ENCODE measurements at places on chromosomes 4 and X.

- no peak for DNase-seq
These were observed 135.9 kb upstream of the ARHGEF9 start for GRCh38 chrX:63920875-63921274.

DNA sequence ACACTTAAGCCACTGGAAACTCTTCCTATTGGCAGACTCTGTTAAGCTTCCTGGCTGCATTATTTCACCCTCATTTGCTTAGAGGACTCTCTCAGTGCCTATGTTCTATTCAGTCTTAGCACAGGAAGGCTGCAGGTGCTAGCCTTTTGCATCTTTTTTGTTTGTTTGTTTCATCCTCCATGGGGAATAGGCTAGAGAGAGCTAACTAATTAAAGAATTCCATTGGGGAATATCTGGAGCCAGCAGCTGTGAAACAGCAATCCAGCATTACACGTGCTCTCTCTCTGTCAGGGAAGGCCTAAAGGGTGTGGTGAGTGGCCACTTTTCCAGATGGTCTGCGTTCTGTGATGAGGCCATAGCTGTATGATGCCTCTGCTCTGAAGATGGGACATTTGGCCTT, 633.6 kb downstream of the SPRY1 start:
- no peak for DNase-seq

GRCh38 chr4:2804449-2804972, 11.6 kb downstream of the SH3BP2 start:
- DNase-seq = no peak

GRCh38 chr4:59570860-59571476, 1629.2 kb upstream of the ADGRL3 start:
- DNase-seq = no peak

DNA sequence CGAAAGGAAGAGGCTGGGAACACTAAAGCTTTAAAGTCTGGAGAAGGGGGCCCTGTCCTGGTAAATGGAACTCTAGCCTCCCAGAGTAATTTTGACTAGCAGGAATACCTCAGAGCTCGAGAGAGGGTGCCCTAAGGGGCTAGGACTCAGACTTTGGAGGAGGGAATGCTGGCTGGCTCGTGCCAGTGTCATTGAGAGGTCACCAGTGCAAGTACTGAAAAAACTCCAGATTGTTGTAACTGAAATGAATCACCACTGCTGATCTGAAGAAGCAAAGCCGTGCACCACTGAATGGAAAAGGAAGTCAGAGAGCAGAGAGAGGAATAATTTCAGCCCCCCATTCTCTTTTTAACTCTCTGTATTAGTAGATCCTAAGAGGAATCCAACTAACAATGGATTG, 690.2 kb downstream of the FAT4 start:
- DNase-seq = no peak

- DNase-seq = no peak
These were observed 22.0 kb upstream of the SPINK2 start for GRCh38 chr4:56843421-56843899.

DNA sequence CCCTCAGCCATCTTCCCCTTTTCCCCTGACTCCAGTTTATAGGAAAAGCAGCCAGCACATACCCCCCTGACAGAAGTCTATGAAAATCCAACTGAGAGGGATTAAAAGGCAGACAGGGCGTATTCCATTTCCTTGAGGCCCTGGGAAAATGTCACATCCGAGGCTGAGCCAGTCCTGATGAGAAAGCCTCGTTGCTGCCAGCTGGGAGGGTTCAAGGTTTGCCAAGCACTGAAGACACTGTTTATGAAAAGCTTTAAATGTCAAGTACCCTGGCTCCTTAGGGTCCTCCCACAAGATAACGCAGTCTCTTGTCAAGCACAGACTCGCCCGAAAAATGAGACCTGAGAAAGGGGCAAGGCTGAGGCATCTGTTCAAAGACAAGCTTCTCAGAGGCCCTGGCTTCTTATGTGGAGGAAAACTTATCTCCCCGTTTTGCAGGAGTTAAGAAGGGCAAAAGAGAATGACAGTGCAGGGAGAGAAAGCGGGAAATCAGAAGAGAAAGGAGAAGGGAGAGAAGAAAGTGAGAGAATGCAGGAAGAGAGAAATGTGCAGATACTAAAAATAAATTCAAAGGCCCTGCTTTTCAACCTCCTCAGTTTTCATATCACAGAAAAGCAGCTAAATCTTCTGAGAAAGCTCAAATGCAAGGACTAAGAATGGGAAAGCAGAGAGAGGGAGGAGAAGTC, 44.7 kb downstream of the SCD5 start:
- no peak for DNase-seq

DNA sequence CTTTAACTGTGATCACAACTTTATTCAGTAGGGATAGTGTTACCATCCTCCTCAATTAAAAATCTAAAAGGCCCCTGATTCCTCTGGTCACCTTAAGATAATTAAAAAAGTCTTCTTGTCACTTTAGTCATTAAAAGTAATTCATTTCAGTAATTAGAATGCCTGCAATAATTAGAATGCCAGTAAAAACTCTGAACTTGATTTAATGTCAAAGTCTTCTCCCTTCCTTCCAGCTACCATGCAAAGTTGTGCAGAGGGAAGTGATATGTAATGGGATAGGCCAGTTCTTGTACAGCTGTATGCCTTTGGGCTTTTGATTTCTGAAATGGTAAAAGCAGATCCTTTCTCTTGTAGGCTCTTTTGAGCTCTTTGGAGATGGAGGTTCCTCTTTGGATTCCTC, 417.2 kb downstream of the ADAM29 start:
- no peak for DNase-seq

DNA sequence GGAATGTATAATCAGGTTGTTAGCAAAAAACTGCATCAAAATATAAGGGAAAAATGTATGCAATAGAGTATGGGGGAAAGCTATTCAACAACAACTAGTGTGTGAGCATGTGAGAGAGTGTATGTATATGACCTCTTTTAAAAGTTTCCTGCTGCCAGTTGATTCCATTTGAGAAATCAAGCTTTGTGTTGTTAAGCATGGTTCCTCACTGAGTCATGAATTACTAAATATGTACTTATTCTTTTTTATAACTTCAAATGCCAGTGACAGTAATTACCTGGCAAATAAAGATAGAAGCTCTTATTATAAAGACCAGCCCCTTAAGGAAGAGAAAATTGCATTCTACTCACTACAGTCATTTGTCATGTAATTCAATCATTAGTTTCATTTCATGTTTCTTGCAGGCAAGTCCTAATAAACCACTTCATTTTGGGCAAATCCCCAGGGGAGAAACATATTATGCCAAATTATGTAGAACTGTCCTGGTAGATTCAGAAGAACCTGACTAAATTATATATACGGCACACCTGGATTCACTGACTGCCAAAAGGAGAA, 19.2 kb downstream of the RASGEF1B start:
- no peak for DNase-seq

Measured in Caco-2 (cell line).